T-helper 9 cell (primary cell): ENCODE measurements at places on chromosomes 7 and 10.

GRCh38 chr7:52786174-52786573, 249.3 kb upstream of the POM121L12 start:
- no peak for DNase-seq

DNA sequence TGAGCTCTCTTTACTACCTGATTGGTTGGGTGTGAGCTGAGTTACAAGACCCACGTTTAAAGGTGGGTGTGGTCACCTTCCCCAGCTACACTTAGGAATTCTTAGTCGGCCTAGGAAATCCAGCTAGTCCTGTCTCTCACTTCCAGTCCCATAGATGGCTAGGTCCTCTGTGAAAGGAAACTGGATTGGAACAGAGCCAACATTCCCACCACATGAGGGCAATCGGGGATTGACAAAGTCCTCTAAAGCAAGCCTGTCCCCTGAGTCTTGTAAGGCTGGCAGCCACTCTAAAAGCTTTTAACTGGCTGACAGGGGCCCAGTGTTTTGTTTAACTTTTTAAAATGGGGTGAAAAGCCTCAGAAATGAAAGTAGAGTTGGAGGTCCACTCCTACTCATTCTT, 15.1 kb upstream of the CROT start:
- no peak for DNase-seq

GRCh38 chr7:119256446-119257131, 1016.4 kb upstream of the KCND2 start:
- no peak for DNase-seq

DNA sequence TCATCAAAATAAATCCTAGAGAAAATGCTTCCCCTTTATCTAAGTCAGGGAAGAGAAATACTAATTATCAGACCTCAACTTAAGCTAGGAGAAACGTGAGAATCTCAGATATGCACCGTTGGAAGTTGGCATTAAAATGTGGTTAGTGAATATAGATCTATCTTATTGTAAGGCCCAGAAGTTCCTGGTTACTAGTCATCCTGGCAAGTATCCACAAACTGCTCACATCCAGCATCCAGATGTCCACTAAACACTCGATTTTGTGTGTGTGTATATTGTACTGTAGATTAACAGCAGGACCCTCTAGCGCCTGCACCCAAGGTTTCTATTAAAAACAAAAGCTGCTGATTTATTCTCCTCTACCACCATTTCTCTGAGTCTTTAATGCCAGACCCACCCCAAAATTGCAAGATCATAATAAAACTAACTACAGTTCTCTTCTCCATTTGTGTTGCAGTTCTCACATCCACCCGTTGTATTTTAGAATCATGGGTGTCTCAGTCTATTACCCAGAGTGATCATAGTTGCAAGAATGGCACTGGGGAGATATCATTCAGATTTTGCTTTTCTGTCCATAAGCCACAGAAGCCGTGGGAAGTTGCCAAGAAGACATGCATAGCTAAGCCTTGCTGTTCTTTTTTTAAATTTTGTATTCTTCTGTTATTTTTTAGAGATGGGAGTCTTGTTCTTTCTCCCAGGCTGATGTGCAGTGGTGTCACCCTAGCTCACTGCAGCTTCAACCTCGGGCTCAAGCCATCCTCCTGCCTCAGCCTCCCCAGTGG, 165.4 kb downstream of the KIAA1217 start:
- DNase-seq, result no peak

GRCh38 chr10:28432210-28432676, 100.7 kb upstream of the WAC start:
- no peak for DNase-seq

DNA sequence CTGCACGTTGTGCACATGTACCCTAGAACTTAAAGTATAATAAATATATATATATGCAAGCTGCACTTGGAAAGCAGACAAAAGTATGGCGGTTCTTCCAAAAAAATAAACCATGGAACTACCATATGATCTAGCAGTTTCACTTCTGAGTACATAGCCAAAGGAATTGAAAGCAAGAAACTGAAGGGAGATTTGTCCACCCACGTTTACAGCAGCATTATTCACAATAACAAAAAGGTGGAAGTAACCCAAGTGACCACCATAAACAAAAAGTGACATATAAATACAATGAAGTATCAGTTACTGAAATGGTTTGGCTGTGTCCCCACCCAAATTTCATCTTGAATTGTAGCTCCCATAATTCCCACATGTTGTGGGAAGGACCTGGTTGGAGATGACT, 525.3 kb upstream of the CELF2 start:
- no peak for DNase-seq

DNA sequence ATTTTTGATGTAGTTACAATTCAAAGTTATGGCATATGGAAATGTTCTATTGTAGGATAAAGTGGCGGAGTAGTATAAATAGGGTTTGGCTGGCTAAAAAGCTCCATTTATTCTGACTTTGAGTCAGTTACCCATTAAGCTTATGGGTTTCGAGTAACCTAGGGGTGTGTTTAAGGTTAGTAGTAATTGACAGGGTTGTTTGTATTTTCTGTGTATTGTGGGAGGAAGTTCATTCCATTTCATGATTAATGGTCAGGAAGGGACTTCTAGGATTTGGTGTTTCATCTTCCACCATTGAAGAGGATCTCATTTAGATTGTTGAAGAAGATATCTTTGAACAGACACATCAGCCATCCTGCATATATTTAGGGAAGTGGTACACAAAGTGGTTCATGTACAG, 75.0 kb downstream of the BICC1 start:
- DNase-seq, result no peak

DNA sequence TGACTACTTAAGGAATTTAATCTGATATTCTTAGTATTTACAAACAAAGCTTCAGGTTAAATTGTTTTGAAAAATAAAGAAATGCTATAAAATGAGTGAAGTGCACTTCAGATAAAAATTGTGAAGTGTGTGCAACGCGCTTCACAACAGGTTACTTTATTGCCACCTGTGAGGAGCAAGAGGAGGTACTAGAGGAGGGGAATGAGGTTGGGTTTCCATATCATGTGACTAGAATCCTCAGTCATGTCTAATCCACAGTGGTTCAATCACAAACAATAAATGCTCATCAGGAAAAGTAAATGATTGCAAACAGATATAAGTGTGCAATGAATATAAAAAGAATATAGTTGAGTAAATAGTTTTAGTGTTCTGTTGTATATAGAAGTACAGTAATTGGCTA, 34.5 kb upstream of the CD36 start:
- no peak for DNase-seq

GRCh38 chr10:76738991-76739390, 898.6 kb downstream of the KCNMA1 start:
- DNase-seq, result no peak

DNA sequence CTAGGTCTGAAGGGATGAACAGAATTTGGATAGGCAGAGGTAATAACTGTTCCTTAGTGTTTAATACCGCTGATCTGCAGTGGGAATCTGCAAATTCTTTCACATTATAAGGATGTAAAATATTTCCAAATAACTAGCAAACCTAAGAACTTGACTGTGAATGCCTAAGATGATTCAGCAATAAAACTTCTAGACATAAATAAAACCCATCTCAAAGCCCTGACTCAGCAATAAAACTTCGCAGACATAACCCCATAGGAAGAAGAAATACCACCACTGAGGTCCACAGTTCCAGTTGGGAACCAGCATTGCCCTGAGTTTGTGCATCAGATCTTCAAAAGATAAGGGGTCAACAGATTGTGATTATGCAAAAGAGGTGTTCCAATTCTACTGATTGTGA, 354.2 kb downstream of the GFRA1 start:
- DNase-seq, result no peak

- DNase-seq, result no peak
These were observed 575.2 kb downstream of the KCNMA1 start for GRCh38 chr10:77062381-77062780.

- no peak for DNase-seq
These were observed 81.8 kb downstream of the NT5C2 start for GRCh38 chr10:103111031-103111917.
